ENCODE measurements at places on chromosomes 1 and 21.

- DNase-seq, result peak; percentile 76
Observed at GRCh38 chr1:205791568-205792180, 16.4 kb upstream of the RAB29 start.

GRCh38 chr1:83692524-83693381 lies 306.2 kb downstream of the TTLL7 start:
- DNase-seq, result peak; percentile 1

- DNase-seq, result no peak
Observed at GRCh38 chr21:46210378-46211136, 18.0 kb downstream of the LSS start.

GRCh38 chr1:229007701-229008100 lies 263.2 kb upstream of the RAB4A start:
- no peak for DNase-seq

DNA sequence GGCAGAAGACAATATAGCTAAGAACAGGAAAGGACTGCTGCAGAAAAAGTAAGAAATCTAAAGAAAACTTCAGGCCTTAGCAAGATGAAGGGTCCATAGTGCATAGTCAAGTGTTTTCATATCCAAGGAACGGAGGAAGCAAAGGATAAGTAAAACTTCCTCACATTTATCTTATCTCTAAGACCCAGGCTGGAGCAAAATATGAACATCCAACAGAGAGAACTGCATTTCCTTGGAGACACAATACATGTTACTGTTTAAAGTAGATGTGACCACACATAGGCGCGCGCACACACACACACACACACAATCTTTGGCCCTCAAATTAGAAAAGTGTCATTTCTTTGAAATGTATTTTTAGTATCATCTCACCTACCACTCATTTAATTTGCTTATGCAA lies 66.7 kb downstream of the TTLL7 start:
- DNase-seq, result no peak

- DNase-seq, result no peak
Observed at GRCh38 chr1:33036051-33036525, 595 bp downstream of the AK2 start.

GRCh38 chr1:62233926-62234450 lies 39.3 kb downstream of the L1TD1 start:
- DNase-seq, result no peak

DNA sequence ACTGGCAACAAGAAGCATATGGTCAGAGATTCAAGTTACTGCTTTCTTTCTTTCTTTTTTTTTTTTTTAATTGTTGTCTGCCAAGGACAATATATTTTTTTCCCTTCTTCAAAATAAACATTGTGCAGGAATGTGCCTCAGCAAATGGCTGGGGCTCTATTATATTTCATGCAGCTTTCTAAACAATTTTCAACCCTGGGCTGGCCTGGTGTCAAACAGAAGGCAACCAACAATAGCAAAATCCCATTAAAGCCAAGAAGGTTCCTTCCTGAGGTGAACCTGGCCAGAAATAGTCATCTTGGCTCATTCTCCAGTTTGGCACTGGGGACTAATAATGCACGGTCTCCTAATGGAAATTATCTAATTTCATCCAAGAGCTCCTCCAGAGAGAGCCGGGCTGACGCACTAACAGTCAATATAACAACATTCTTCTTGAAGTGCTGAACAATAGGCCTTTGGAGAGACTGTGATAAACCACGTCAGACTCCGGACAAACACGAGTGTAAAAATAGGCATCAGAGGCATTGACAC lies 35.7 kb upstream of the HLX start:
- DNase-seq, result no peak

DNA sequence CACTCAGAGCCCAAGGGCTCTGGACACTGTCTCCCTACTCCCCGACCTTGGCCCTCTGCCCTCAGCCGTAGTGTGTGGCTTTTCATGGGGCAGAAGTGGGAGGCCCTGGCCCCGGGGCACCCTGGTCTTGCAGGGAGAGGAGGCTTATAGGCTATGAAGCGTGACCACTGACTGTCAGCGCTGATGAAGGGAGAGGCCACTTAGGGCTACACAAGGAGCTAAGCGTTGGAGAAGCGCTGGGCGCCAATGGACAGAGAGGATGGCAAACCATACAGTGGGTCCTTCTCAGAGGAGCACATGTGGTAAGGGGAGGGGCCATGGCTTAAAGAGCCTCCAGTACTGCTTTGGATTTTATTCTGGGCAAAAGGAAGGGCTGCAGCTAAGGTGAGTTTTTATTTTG lies 7.9 kb downstream of the CRABP2 start:
- DNase-seq, result no peak

- DNase-seq, result no peak
Observed at GRCh38 chr1:9202240-9202870, 32.2 kb upstream of the H6PD start.

Measured in suppressor macrophage treated with lipopolysaccharide for 1 hour (primary cell).